ENCODE measurements at places on chromosomes 16 and 17. TPM values are rescaled to one million over a fixed set of nuclear protein-coding genes. Genes with fewer than 3 reads are reported as not detected.

CRISPLD2 gene
- 17.5 TPM for total RNA-seq

TEKT1 gene
- total RNA-seq = not detected

IGF2BP1 gene
- under 0.01 TPM for total RNA-seq

ARHGDIG gene
- not detected for total RNA-seq

TP53TG3C gene
- 0.31 TPM for total RNA-seq

KRT9 gene
- total RNA-seq = 0.10 TPM

TNFRSF17 gene
- total RNA-seq = 0.21 TPM

MT1A gene
- not detected for total RNA-seq

NPIPA2 gene
- total RNA-seq = 0.21 TPM

ZFP3 gene
- total RNA-seq = 1.9 TPM

TNFSF13 gene
- 44.9 TPM for total RNA-seq

UBE2G1 gene
- 76.4 TPM for total RNA-seq

All from mononuclear cell (primary cell).